T-helper 17 cell (primary cell): ENCODE measurements at places on chromosomes 1 and 21.

- DNase-seq, result no peak
Measured at GRCh38 chr1:221025501-221025900, 146.3 kb downstream of the HLX start.

- no peak for DNase-seq
Measured at GRCh38 chr1:33074193-33074945, 6.6 kb upstream of the AZIN2 start.

DNA sequence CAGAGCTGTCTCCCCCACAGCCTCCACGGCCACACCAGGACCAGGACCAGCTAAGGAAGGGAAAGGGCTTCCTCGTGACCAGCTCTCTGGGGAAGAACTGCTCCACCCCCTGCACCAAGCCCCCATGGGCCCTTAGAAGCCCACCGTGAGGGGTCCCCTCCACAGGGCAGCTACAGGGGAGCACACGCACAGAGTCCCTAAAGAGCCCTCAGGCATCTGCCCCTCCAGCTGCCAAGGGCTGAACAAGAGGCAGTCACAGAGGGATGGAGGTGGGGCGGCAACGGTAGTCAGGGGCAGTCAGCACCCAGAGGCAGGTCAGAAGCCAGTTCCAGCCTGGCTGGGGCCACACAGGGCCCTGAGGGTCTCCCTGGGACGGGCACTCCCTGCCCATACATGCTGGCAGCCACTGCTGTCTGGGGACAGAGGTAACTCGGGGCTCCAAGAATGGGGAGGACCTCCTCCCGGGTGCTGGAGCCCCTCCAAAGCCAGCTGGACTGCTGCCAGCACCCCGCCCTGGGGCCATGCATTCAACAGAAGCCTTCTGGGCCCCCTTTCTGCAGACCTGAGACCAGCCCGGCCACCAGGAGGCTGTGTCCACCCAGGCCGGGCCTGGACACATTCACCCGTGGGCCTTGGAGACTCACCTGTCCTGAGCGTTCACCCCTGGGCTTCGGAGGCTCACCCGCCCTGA lies 18.7 kb downstream of the SLC19A1 start:
- DNase-seq, result peak; percentile 9

- no peak for DNase-seq
Measured at GRCh38 chr1:176090766-176091165, 116.3 kb downstream of the COP1 start.

- no peak for DNase-seq
Measured at GRCh38 chr1:81424061-81424460, 376.7 kb upstream of the ADGRL2 start.

DNA sequence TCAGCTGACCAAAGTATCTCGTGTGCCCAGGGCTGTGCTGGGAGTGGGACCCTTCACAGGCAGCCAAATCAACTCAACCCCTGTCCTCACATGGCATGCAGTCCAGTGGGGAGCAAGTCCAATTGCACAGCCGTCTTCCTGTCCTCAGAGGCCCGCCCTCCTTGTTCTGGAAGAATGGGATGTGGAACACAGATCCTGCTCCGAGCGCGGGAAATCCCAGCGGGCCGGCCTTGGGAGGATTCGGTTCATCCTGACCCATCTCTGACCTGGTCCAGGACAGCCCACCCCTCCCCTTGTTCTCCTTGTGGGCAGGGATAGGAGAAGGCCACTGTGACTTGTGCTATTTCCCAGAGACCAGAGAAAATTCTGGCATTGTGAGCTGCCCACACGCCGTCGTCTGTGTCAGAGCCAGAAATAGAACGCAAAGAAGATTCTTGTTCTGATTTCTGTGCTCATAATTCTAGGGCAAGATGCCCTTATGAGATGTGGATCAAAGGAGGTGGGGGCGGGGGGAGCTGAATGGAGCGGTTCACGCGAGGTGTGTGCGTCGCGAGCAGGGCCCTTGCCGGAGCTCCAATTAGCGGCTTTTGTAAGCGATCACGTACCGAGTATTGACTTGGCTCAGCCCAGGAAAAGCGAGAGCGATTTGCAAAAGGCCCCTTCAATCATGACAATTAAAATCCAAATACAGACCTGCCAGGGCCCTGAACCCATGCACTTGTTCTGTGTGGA lies 79.2 kb downstream of the AJAP1 start:
- DNase-seq, result no peak

DNA sequence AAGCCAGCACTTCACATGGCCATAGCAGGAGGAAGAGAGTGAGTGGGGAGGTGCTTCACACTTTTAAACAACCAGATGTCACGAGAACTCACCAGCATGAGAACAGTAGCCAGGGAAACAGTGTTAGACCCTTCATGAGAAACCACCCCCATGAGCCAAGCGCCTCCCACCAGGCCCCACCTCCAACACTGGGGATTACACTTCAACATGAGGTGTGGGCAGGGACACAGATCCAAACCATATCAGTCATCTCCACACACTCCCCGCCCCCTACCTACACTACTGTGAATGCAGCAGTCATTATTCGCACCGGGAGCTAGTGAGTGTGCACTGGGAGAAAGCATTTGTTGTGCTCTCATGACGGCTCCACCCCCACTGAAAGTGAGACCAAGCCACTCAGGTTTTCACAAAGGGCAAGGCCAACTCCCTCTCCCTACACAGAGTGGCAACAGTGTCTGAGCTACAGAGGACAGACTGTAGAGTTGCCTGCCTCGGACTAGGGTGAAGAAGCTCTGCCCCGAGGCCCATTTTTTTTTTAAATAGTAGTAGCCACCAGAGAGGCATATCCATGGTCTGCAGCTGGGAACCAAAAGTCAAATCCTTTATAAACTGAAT lies 125.6 kb downstream of the BARHL2 start:
- DNase-seq, result no peak

DNA sequence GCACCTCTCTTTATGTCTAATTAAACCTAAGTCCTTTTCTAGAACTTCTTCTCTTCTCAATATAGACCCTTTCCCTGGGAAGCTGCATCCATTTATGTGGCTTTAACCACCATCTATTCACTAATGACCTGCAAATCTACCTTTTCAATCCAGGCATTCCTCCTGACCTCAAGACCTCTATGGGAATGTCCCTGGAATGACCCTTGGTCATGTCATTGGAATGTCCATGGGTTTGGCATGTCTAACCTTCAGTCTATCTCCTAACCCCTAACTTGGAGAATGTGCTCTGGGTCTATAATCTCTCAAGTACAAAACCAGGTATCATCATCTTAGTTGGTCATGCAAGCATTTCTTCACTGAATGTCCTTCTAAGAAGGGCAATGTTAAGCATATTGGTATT lies 196.1 kb downstream of the KCNH1 start:
- no peak for DNase-seq

- DNase-seq, result no peak
Measured at GRCh38 chr1:118185084-118185832, at the start of gene SPAG17. TSS of gene SPAG17 (minus strand) at chr1:118185228. CDS start at chr1:118185157, 71 bp downstream.

DNA sequence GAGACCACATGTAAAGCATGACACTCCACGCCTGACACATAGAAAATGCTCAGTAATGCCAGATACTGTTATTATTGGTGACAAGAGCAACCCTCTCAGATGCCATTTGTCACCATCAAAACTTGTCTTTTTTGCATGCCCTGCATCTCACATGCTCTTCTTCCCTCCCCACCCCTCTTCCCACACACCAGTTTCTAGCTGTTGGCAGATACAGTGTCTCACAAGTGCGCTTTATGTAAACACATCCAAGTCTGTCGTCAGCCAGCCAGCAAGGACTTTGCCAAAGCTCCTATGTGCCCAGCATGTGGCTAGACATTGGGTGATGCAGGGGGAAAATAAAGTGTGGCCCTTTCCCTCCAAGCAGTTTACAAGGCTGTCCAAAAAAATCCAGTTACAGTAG lies 44.9 kb upstream of the EPHA8 start:
- DNase-seq, result no peak

DNA sequence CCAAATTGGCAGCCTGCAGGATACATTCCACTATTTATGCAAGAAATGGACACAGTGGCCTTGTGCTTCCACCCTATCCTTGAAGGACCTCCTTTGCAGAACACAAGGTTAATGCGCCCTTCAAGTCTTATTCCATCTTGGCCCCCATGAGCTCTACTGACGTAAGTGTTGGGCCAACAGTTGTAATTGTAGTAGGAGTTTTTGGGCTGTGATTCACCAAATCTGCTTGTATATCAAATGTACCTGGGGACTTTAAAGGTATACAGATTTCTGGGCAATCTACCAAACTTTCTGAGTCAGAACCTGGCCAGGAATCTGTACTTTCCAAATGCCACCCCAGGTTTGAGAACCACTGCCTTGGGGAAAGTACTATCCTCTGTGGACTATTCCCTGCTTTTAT lies 100.9 kb upstream of the MARK1 start:
- no peak for DNase-seq

- no peak for DNase-seq
Measured at GRCh38 chr1:232553050-232553754, 76.7 kb downstream of the SIPA1L2 start.

GRCh38 chr1:100626397-100626796 lies 88.5 kb downstream of the GPR88 start:
- no peak for DNase-seq

DNA sequence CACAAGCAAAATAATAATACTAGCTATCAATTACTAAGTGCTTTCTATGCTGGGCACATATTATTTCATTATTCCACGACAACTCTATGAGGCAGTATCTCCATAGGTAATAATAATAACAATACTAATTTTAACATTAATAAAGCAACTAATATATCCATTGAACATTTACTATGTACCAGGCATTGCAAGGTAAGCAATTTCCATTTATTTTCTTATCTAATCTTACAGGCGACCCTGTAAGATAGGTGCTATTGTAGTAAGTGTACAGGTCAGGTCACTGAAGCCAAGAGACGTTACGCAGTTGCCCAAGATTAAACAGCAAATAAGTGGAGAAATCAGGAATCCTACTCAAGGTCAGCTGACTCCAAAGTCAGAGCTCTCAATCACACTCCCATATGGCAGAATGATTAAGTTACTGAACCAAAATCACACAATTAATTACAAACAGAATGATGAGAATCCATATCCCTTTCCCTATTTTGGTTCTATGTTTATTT lies 198.4 kb downstream of the SLC45A1 start:
- no peak for DNase-seq

DNA sequence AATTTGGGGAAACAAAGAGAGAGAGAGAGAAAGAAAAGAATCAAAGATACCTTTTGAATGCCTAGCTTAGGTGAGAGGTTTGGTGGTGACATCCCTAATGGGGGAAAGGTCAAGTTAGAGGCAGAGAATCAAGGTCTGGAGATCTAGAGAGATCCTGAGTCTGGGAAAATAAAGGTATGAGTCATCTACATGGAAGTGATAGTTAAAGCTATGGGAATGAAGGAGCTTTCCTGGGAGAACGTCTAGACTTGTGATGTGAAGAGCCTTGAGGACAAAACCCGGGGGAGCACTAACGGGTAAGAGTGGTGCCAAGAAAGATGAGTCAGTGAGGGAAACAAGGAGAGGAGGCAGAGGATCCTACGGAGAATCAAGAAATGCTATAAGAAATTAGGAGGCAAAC lies 110.8 kb upstream of the RUNX1 start:
- DNase-seq, result no peak

DNA sequence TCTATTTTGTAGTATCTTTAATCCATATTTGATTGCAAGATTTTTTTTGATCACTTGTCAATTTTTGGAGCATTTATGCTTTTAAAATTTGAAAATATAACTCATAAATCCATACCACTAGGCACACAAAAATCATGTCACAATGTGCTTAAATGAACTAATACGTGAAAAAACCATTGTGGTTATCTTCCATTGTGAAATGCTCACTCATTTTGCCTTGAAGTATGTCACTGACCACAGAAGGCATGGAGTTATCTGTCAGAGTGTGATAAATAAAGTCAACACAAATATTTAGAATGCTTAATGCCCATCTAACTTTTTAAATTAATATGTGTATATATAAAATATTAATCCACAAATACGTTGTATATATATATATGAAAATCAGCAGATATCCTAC lies 347.2 kb downstream of the PTPRC start:
- DNase-seq, result no peak

GRCh38 chr1:74162333-74162732 lies 35.6 kb downstream of the LRRIQ3 start:
- no peak for DNase-seq

- no peak for DNase-seq
Measured at GRCh38 chr1:69639159-69639558, 71.4 kb downstream of the LRRC7 start.

GRCh38 chr1:79847700-79848099 lies 841.2 kb upstream of the ADGRL4 start:
- no peak for DNase-seq

GRCh38 chr1:81832573-81832972 lies 31.8 kb downstream of the ADGRL2 start:
- DNase-seq, result no peak

GRCh38 chr1:155504207-155504606 lies 58.4 kb downstream of the ASH1L start:
- no peak for DNase-seq

GRCh38 chr1:68456202-68456601 lies 6.4 kb upstream of the RPE65 start:
- no peak for DNase-seq

DNA sequence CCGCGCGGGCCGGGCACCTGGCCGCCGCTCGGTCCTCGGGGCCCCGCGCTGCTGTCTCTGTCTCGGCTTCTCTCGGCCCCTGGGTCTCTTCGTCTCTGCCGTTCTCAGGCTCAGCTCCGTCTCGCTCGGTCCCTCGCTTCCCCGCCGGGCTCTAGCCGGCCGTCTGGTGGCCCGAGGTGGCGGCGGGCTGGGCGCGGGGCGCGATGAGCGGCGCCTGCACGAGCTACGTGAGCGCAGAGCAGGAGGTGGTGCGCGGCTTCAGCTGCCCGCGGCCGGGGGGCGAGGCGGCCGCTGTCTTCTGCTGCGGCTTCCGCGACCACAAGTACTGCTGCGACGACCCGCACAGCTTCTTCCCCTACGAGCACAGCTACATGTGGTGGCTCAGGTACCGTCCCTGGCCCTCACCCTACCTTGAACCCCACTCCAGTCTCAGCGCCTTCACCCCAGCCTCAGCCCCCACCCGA lies 355 bp downstream of the SHISAL2A start:
- peak; percentile 24 for DNase-seq

DNA sequence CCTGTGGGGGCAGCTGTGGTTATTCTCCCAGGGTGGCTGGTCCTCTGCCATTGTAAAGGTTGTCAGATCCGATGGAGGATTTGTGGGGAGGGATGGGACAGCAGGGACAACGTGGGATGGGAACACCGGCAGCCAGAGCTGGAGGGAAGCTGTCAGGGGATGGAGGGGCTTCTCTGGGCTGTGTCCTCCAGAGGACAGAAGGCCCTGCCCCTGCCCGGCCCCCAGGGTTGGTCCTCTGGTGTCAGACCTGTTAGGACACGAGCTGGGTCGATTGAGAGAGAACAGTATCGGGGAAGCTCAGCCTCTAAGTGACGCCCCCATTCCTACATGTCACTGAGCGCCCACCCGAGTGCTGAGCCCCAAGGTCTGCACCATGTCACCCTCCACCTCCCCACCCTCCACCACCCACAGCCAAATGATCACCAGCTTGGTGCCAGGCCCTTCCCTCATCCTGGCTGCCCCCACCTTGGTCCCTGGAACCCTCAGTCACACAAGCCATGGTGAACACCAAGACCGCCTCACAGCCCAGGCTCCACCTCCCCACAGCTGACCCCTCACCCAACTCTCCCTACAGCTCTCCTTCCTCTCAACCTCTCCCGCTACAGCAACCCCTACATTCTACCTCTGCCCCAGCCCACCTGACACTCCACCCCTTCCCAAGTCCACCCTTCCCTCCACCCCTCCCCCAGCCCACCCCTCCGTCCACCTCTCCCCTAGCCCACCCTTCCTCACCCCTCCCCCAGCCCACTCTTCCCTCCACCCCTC lies 244.4 kb downstream of the MATN1 start:
- no peak for DNase-seq

- DNase-seq, result no peak
Measured at GRCh38 chr1:192706936-192707335, 71.0 kb downstream of the RGS13 start.
